A172 (cell line): ENCODE measurements at places on chromosomes 2 and 18.
A peak's percentile ranks its signal among the peaks of the same experiment; 100 is the strongest.

DNA sequence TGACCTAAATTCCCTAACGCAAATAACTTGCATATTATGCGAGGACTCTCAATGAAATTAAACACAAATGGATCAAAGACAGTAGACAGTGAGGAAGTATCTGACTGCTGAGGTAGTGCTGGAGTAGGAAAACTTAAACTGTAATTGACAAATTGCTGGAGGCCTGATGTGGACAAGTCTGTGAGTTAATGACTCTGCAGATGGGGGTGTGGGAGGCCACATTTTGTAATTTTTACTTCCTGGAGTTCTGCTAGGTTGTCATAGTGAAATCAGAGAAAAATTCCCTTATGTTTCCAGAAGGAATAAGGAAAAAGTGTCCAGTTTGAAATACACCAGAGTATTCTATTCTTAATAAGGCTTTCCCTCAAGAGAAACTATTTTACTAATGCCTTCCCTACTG is 333.0 kb upstream of the CNTNAP5 start:
- no peak for DNase-seq

DNA sequence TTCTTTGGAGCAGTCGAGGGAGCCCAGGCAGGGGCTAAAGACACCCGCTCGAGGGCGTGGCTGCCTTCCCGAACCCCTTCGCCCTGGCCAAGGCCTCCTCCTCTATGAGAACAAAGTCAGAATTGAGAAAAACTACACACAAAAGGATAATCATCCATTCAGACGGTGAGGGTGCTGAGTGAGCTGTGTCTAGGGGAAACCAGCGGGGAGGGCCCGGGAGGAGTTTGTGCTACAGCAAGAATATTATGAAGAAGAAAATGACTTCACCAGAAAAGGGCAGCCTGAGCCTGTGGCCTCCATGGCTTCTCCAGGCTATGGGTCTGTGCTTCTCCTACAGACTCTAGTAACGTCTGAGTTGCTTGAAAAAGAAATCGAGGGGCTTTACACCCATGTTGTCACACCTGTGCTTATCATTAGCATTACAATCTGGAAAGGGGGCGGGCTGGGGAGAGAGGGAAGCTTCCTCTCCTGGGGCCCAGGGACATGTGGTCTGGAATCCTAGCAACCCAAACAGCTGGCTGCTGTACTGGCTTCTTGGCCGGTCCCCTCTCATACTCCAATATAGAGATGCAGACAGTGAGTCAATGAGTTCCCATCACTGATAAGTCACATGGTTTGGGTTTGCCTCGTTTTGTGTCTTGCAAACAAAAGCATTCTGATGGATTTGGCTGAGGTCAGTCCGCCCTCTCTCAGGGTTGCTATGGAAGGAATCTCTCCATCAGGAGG is 52.0 kb upstream of the ARL4C start:
- DNase-seq: peak; percentile 14

DNA sequence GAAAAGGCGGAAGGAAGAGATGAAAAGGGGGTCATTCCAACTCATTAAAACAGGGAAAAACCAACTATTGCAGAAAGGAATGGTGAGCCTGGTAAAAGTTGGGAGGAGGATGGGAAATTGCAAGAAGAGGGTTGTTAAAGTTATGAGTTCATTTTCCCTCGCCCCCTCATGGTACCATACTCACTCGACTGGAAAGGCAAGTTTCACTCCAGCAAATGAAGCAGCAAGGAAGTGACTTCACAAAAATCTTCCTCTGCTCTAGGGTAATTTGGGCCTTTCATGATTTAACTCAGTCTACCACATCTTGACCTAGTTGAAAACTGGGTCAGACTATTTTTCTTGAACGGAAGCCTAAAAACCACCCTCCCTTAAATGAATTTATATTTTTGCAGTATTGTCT is 22.8 kb upstream of the DAW1 start:
- DNase-seq: no peak

GRCh38 chr2:136891100-136891499 is 125.8 kb downstream of the THSD7B start:
- DNase-seq: no peak

- DNase-seq: no peak
These were observed 131.7 kb upstream of the CTAGE1 start for GRCh38 chr18:22549260-22549937.

GRCh38 chr2:211860224-211860623 is 678.4 kb downstream of the ERBB4 start:
- DNase-seq: peak; percentile 13

- peak; percentile 15 for DNase-seq
These were observed 252.5 kb downstream of the ETAA1 start for GRCh38 chr2:67649331-67650261.

DNA sequence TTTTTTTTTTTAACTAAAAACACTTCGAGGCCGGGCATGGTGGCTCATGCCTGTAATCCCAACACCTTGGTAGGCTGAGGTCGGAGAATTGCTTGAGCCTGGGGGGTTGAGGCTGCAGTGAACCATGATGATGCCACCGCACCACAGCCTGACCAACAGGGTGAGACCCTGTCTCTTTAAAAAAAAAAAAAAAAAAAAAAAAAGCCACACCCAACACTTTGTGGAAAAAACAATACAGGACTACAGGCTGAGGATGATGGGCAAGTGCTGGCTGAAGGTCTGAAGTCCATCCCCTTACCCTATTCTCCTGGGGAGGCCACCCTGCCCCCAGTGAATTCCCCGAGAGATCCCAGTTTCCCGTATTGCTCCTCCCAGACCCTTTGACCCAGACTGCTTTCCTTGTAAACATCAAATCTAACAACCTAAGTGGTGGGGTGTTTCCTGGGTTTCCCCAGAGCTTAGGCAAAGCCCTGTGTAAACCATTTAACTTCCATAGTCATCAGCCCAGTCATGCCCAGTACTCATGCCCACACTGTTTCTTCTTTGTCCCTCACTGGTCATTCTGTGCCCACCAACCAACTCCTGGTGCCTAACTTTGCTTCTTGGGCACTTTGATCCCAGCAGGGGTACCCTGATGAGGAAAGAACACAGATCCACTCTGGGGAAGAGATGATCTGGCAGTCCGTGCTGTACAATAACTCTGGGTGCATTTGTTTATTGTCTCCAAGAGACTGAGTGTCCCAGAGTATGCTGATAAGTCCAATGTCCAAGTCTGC is 5.8 kb upstream of the TMEM37 start:
- DNase-seq: no peak

GRCh38 chr2:237483018-237483731 is 3.9 kb upstream of the MLPH start:
- peak; percentile 81 for DNase-seq

- no peak for DNase-seq
These were observed 5.3 kb downstream of the ZEB2 start for GRCh38 chr2:144514616-144515091.

DNA sequence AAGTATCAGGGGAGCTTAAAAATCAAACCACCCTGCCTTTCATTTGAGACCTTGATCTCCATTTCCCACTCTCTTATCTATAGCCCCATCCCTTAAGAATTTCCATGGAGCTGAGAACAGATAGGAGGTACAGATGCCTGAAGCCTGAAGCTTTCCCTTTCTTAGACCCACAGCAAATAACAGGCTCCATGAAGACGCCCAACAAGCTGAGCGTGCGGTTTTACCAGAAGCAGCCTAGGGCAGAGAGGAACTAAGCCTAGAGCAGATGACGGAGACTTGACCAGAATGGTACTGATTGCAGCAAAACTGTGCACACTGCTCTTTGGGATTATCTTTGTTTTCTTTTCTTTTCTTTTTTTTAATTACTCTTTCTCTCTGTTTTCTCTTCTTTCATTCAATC is 1.7 kb upstream of the ERBB4 start:
- DNase-seq: no peak
